Stimulated activated CD4-positive, alpha-beta T cell treated with anti-CD3 and anti-CD28 coated beads, Interleukin-15, amount 100 ng/mL, for 48 hours (primary cell): ENCODE measurements at places on chromosomes 7 and 10.

DNA sequence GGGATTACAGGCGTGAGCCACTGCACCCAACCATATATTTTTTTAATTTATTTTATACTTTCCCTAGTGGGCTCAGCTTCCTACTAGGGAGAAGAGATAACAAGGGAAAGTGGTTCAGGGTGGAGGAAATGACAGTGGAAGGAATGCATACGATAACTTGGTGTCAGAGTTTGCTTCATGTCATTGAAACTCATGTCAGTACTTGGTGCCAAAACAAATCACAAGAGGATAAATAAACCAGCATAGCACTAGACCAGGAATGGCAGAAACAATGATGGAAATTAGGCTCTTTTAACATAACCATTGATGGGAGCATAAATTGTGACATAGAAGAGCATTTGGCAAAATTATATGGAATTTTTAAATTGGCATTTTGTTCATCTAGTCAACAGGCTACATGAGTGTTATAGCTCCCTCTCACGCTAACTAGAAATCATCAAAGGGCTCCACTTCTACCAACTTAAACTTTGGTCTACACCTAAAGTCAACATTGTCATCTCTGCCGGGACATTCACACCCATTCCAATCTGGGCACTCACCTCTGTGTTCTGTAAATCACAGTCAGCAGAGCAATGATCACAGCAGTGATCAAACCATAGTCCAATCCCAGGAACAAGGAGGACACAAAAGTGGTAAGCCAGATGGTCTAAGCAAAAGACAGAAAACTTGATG is 41.2 kb downstream of the PSMC2 start:
- DNase-seq = no peak

GRCh38 chr7:132292803-132293202 is 283.5 kb downstream of the PLXNA4 start:
- no peak for DNase-seq

DNA sequence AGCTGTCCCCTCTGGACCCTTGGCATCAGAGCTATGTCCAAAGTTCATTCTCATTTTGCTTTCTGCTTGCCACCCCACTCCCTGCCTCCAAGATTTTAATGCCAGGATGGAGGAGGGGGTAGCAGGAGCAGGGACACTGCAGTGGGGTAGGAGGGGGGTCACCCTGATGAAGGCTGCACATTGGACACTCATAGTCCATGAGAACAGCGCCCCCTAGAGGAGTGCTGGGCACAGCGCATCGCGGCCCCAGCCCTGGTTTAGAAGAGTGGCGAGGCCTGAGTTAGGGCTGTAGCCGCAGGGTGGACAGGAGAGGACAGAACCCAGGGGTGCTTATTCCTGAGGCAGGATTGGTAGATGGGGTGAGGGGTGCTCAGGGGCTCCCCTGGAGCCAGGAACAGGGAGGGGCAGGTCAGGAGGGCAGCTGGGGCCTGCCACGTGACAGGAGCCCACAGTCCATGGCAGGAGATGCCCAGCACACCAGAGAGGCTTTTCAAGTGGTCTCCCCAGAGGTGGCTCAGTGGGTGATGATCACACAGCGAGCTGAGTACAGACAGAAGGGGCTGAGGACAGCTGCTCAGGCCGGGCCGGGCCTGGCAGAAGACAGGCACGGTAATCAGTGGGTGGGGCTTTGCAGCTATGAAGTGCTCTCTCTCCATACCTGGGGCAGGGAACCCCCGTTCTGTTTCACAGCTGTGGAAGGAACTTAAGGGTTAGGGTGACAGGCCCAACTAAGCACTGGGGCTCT is 71.4 kb downstream of the NEURL1 start:
- DNase-seq = no peak

- DNase-seq = no peak
These were observed 14.0 kb downstream of the RALA start for GRCh38 chr7:39637400-39637799.

GRCh38 chr7:142488842-142489241 is 231.0 kb upstream of the PRSS58 start:
- DNase-seq = no peak

GRCh38 chr7:46960970-46961369 is 620.9 kb downstream of the TNS3 start:
- no peak for DNase-seq

GRCh38 chr10:94274142-94274787 is 88.5 kb downstream of the NOC3L start:
- DNase-seq = no peak
